Right atrium auricular region (tissue), 2 donors: ENCODE measurements at places on chromosomes 13 and 19. TPM values are rescaled to one million over a fixed set of nuclear protein-coding genes. Genes with fewer than 3 reads are reported as not detected.

DNA sequence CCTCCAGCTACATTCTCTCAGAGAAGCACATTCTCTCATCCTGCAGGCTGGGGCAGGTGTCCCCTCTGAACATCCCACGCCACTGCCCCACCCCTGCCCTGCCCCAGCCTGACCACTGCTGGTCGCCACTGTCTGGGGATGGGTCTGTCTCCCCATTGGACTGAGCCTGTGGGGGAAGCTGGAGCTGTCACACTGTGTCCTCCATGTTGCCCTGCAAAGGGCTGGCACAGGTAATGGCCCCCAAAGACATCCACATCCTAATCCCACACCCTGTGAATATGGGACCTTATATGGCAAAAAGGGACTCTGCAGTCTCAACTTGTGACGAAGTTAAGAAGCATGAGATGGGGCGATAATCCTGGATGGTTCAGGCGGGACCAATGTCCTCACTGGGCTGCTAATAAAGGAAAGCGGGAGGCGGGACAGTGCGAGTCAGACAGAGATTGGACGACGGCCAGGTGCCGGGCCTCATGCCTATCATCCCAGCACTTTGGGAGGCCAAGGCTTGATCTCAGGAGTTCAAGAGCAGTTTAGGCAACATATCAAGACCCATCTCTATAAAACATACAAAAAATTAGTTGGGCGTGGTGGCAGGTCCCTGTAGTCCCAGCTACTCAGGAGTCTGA is 9.1 kb downstream of the AP2S1 start:
- peak; percentile 83 for DNase-seq

DNA sequence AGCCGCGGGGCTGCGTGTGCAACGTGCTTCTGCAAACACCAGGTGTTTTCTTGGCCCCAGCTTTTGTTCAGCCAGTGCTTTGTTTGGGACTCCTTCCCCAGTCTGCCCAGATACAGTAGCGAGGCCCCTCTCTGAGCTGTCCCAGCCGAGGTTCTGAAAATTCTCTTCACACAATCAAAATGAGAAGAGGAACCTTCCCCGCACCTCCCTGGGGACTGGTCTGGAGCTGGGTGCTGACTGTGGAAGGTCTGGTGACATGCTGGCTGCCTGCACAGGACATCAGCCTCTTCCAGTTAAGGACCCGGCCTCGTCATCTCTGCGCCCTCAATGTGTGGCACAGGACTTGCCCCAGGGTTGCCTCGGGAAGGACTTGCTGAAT is 4.2 kb downstream of the ATP4A start:
- DNase-seq, result no peak

GRCh38 chr13:101416181-101417042 is at the start of gene NALCN:
TSS of gene NALCN (minus strand) at chr13:101416508. CDS start at chr13:101399126, 17,382 bp downstream.
- DNase-seq, result no peak

DNA sequence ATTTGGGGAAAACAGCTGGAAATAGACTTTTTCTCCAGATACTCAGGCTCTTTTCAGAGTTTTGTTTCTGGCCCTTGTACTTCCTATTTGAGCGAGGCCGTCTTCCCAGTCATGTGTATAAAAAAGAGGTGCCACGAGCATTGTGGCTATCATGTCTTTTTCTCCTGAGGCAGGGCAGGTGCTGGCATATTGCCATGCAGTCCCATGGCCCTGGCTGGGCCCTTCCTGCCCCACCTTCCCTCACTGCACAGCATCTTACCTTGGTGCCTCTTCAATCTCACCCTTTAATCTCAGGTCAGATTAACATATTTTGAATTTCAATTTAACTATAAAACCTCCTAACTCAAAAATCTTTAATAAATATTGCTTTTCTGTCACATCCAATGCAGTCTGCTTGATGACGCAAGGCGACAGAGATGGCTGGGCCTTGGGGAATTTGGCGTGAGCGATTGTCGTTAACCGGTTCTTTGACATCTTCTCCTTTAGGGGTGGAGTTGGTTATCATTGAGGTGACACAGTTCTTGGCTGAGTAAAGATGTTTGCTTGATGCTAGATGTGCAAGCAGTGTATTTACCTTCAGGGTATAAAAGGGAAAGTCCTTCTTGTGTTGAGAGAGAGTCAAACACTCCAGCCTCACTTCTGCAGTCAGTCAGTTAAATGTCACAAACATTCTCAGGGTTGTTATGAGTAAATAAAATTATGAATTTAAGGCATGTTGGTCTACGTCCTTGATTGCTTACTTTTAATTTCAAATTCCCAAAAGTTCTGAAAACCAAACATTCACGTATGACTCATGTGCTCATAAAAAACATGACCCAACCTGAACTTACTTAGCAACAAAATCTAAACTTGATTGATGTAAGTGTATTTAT is 289.9 kb downstream of the MYO16 start:
- DNase-seq, result no peak

GRCh38 chr19:40811478-40812341 is 12.7 kb downstream of the EGLN2 start:
- no peak for DNase-seq

DNA sequence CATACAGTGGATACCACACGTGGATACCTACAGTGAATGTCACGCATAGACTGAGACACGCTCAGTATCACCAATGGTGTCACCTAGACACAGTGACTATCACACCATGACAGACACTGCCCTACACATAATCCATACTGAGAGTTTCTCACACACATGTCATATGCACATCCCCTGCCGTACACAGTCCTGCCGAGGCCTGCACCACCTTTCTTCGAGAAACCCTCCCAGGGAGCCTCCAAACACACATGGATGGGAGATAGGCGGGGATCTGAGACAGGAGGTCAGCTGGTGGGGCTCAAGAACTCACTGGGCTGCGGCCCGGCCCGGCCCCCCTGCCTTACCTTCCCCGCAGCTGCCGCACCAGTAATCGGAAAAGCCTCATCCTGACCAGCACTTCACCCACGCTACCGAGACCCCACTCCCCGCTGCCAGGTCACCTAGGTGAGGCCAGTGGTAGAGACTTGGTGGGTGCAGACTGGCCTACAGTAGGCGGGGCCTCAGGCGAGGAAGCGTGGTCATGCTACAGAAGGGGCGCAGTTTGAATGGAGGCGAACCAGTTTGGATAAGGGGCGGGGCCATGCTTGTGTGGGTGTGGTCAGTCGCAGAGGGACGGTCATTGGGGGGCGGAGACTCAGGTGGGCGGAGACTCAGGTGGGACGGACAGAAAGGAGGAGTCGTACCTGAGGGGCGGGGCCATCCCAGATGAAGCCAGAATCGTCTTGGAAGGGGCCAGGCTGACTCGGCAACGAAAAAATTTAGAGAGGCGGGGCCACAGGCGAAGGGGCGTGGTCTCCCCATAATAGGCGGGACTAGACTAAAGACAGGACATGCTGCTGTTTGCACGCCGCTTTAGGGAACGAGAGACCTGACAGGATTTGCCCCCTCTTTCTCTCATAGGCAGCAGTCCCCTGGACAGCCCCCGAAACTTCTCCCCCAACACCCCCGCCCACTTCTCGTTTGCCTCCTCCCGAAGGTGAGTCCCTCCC is 2.1 kb downstream of the MAST1 start:
- no peak for DNase-seq

DNA sequence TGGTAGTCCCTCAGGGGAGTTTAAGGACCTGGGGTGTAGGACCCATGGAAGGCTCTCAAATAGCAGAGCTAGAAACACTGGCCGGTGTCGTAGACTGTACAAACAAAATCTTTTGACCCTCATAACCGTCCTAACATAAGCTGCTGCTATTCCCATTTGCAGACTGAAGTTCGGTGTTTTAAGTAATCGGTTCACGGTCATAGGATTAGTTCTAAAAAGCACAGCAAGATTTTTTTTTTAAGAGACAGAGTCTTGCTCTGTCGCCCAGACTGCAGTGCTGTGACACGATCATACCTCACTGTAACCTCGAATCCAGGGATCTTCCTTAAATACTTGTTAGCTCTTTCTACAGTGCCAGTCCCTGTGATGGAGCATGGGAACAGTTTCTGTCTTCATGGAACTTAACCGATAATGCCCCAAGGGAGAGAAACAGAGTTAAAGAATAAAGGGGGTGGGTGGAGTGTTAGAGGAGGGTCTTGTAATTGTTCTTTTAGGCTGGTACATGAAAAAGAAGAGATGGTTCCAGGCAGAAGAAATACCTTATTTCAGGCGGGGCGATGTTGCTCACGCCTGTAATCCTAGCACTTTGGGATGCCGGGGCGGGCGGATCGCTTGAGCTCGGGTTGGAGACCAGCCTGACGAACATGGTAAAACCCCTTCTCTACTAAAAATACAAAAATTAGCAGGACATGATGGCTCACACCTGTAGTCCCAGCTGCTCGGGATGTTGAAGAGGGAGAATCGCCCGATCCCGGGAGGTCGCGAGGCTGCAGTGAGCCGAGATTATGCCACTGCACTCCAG is 475 bp upstream of the ZC3H4 start:
- DNase-seq, result no peak

- DNase-seq, result peak; percentile 69
Measured at GRCh38 chr19:35495107-35496064, 5.1 kb upstream of the KRTDAP start.

Gene ATP8A2
- 0.08 TPM for total RNA-seq

Gene STARD13
- total RNA-seq, result 21.6 TPM

Gene MAST1
- total RNA-seq, result not detected
